ENCODE measurements at places on chromosomes 1 and 21.

DNA sequence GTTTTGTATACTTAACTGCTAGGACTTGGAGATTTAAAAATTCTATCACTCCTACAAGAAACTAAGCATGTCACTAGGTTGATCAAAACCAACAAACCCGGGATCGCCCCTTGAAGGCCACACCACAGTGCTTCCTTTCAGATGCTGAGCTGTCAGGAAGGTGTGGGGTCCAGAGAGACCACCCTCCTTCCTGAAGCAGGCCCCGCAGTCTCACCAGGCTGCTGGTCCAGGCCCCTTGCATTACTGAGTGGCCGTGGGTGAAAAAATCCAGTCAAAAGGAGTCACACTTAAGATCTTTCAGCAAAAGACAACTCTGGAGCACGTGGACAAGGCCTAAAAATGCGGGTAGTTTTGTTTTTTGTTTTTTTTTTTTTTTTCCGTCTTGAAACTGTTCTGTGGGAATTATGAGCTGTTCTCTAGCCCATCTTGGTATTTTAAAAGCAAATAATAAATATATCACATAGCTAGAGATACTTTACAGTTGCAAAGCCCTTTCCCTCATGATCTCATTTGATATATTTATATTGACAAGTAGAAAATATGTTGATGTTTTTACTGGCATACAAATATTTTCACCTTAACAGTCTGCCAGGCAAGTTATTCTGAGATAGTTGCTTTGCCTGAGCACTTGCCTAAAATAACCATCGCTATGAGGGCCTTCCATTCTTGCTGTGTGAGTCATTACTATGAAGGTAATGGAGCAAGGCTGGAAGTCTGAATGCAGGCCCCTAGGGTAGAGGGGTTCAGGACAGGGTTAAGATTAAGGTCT, 73.1 kb upstream of the EDEM3 start:
- no peak for DNase-seq

DNA sequence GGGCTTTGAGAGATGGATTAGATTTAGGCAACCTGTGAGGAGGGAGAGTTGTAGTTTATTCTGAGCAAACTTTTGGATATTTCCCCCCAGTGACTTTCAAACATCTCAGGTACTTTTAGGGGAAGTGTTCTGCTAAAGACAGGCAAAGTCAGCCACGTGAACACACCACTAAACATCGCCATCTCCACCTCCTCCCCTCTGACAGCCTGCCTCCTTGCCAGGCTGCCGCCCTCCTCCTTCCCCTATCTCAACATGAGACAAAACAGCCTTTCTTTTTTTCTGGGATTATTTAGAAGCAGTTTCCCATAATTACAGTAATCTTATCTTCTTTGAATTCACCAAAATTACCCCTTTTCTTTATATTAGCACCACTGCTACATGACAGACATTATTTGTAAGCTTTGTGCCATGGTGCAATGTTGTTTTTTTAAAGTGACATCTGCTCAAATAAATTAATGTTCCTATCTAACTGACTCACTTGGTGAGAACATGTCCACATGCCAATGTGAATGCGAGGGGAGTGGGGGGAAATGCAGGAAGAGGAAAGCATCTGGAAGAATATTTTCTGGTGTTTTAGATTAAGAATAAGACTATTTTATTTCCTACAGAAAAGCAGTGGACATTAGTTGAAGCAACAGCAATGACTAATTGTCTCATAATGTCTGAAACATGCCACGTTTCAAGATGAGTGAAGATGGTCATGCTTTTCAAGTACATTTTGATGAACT, 147.8 kb upstream of the ATP1B1 start:
- DNase-seq: no peak

DNA sequence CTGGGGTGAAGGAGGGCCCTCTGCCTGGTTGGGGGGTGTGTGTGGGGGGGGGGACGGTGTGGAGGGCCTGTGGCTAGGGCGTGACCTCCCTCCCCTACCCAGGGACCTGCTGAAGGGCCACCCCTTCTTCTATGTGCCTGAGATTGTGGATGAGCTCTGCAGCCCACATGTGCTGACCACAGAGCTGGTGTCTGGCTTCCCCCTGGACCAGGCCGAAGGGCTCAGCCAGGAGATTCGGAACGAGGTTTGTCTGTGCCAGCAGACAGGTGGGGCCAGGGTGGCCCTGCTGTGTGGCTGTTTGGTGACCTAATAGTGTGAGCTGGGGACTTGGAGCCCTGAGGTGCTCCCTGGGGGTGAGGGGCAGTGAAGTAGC, 43.9 kb downstream of the COQ8A start:
- no peak for DNase-seq

GRCh38 chr1:32967888-32968568, 3.4 kb upstream of the RNF19B start:
- no peak for DNase-seq

- DNase-seq: no peak
Observed at GRCh38 chr1:32896451-32896850, 4.7 kb downstream of the TMEM54 start.

- no peak for DNase-seq
Observed at GRCh38 chr1:52579415-52579814, 22.8 kb upstream of the GPX7 start.

- no peak for DNase-seq
Observed at GRCh38 chr1:25890239-25891034, 14.9 kb upstream of the PAQR7 start.

DNA sequence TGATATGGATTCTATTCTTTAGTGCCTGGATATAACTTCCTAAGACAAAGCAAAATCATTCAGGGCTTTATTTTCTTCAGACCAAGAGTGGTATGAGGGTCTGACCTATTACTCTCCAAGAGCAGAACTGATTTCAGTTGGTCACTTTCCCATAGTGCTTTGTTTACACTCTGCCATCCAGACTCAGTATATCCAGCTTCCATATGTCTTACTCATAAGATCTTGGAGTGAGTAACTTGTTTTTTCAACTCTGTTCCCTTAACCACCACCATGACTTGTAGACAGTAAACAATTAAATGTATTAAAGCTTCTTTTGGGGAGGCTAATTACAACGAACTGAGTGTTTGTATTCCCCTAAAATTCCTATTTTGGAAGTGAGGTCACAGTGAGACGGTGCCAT, 83.4 kb downstream of the USP24 start:
- no peak for DNase-seq

DNA sequence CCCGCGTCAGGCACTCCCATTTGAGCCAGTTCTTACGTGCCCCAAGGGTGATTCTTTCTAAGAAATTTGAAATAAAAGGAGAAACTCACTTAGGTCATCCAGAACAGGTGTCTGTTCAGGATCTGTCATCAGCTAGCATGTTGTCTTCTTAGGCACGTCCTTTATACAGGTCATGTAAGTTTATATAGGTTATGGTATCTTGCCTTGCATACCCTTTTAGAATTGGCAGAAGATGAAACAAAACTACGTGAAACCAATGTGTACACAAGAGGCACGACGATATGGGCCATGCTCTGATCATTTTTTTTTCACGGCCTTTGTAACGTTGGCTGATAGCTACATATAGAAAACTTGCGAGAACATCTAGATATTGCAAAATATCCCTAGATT, 579 bp upstream of the GTF2B start:
- DNase-seq: no peak

DNA sequence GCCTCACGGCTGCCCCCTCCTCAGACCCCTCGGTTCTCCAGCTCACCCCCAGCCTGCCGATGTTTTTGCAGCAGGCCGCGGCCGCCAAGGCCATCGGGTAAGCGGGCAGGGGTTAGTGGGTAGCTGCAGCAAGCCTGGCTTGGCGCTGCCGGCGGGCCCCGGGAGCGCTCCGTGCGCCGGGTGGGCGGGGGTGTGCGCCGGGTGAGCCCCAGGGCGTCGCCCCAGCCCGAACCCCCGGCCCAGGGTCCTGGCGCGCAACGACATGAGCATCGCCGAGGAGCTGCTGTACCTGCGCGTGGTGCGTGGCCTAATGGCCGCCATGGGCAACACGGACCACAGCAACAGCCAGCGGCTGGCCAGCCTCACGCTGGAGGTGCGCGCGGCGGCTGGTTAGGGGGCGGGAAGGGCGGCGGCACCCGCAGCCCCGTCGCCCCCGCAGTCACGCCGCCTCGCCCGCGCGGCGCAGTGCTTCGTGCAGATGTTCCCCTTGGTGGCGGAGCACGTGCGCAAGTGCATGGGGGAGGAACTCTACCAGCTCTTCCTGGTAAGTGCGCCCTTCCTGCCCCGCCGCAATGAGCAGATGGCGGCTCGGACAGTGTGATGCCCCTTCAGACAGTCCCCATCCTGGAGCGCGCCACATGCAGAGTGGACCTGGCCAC, 6.5 kb downstream of the RNU5D-1 start:
- no peak for DNase-seq
